Suprapubic skin (tissue), 4 donors: ENCODE measurements at places on chromosomes 5 and 9. TPM values are rescaled to one million over a fixed set of nuclear protein-coding genes. Genes with fewer than 3 reads are reported as not detected.

Gene EQTN
- total RNA-seq = 0.97 TPM

DNA sequence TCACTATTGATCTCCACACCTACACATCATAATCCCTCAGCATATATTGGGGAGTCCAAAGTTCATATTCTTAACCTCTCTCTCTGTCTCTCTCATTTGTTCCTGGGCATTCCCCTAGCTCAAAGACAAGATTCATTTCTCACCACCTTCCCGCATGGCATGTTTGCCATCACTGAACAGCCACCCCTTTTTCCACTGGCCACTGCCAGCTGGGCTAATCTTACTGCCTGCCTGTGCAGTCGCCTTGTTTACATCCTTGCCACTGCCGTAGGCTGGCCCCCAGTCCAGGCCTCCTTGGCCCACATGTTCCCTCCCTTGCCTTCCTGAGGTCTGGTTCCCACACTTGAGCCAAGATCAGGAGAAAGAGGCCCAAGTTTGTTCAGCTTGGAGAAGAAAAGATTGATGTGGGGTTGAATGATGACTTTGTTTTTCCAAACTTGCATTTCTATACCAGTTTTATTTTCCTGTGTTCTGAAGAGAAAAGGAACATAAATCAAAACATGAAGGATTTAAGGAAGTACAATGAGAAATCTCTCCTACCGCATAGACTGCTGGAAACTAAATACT, 80.2 kb downstream of the PLAC8L1 start:
- no peak for DNase-seq

- DNase-seq = no peak
These were observed 24.4 kb downstream of the NCS1 start for GRCh38 chr9:130196643-130197042.

GRCh38 chr9:14207352-14207995, 106.5 kb downstream of the NFIB start:
- no peak for DNase-seq

Gene GTF3C5
- 103 TPM for total RNA-seq

Gene ARHGEF37
- total RNA-seq = 62.1 TPM

Gene CYFIP2
- 16.7 TPM for total RNA-seq

DNA sequence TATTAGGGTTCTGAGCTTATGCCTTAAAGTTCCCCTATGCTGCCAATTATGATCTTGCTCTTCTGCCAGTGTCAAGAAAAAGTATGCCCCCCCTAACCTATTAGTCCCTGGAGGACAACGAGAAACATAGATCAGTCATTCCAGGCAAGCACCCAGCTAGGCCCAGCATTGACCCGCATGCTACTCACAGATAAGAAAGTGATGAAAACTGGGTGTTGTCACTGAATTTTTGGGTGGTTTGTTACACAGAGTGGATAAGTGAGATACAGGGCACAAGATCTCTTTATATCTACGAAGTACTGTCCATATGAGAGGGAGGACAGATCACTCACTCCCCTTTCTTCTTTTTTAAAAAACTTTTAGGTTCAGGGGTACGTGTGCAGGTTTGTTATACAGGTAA, 6.4 kb upstream of the TEX48 start:
- DNase-seq = no peak

Gene SEMA4D
- total RNA-seq = 50.1 TPM

Gene ARL14EPL
- not detected for total RNA-seq

DNA sequence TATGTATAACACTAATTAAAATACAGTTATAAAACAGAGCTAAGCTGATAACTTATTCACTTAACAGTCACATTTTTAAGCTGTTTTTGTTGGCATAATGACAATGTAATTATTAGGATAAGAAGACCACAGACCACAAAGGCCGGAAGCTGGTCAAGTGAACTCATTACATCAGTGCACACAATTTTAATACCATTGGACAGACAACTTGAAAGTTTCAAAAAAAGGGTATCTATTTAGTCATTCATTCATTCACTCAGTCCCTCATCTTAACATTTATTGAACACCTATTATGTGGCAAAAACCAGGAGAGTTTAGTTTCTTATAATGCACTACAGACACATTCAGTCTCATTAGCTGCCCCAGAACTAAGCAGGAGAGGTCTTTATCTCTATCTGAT, 11.6 kb downstream of the ERP44 start:
- no peak for DNase-seq

Gene SPATA31A1
- not detected for total RNA-seq

- no peak for DNase-seq
These were observed 10.3 kb upstream of the SLC6A18 start for GRCh38 chr5:1214936-1215220.

DNA sequence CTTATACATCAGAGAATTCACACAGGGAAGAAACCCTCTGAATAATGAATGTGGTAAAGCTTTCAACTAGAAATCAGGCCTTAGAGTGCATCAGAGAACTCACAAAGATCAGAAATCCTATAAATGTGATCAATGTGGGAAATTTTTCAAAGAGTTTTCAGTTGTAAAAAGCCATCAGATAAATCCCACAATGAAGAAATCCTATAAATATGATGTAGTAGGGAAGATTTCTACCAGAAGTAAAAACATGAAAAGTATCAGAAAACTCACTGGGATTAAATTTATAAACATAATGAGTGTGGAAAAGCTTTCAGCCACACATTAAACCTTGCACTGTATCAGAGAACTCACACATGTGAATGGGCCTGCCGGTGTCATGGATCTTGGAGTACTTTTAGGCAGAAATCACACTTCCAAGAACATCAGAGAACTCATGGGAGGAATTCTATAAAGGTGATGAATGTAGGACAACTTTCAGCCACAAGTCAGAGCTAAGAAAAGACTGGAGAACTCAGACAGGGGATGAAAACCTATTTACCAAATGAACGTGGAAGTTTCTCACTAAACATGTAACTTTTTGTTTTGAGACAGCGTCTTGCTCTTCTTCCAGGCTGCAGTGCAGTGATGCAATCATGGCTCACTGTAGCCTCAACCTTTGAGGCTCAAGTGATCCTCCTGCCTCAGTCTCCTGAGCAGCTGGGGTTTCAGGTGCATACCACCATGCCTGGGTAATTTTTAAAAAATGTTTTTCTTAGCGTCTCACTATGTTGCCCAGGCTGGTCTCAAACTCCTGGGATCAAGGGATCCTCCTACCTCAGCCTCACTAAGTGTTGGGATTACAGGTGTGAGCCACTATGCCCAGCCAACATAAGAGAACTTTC, 39.5 kb downstream of the ZNF510 start:
- DNase-seq = no peak

DNA sequence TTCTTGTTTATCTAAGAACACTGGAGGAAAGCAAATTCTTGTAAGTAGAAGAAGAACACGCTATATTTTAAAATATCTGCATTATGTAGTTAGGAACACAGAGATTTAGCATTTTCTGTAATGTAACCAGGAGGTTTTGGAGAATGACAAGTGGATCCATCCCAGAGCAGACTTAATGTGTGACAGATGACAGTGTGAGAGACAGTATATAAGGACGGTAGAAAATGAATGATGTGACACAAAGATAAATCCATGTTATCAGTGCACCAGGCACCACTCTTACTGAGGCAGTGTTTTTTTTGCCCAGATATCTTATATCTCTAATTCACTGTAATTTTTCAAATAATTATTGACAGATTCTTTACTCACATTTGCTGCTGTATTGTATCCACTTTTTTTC, 239.0 kb upstream of the KCNN2 start:
- no peak for DNase-seq

GRCh38 chr5:141781910-141782309, 96.3 kb downstream of the PCDH1 start:
- no peak for DNase-seq

GRCh38 chr5:10578869-10579268, 15.0 kb downstream of the ANKRD33B start:
- DNase-seq = no peak

- DNase-seq = no peak
These were observed 91.6 kb upstream of the TAF11L2 start for GRCh38 chr5:17406423-17406838.

- no peak for DNase-seq
These were observed 817.1 kb downstream of the TLR4 start for GRCh38 chr9:118521261-118521660.

Gene C5orf58
- total RNA-seq = not detected

Gene C9orf40
- total RNA-seq = 2.0 TPM

Gene SPRY4
- 4.6 TPM for total RNA-seq

Gene ADRA1B
- total RNA-seq = not detected

Gene ZSWIM6
- 12.2 TPM for total RNA-seq

DNA sequence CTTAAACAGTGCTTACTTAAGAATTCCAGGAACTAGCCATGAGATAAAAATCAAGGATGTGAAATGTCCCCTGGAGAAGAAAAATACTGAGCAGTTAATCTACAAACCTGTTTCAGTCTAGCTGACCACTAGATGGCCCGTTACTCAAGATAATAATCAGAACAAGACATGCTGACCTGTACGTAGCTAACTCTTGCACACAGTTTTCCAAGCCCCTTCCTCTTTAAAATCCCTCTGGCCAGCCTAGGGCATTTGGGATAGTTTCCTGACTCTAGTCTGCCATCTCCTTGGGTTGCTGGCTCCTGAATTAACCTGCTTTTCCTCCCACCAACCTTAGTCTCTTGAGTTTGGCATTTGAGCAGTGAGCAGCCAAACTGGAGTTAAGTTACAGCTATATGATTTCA, 59.2 kb upstream of the TRAF1 start:
- DNase-seq = no peak

DNA sequence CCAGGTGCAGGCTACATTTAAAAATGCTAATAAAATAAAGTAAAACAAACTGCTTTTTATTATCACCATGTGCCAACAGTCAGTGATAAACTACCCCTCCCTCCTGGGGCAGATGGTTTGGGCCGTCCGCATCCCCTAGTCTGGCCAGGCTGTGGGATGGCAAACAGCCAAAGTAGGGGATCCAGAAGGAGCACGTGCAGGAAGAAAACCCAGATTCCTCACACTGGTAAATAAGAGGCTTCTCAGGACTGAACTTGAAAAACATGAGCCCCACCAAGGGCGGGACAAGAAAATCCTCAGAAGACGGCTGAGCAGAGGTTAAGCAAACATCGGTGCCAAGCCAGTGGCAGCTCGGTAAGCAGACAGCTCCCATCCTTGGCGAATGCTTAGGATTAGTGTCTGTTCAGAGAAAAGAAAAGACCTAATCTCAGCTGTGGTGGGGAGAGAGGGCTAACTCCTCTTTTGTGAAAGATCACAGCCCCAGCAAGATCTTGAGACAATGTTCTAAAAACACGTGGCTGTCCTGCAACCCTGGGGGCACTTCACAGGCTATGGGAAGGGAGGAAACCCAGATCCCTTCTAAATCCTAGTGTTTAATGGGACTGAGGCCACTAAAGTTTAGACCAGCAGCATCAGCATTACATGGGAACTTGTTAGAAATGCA, 46.5 kb upstream of the GDNF start:
- DNase-seq = no peak

Gene PDGFRB
- total RNA-seq = 44.3 TPM

GRCh38 chr5:75055727-75056144, 3.4 kb upstream of the GCNT4 start:
- no peak for DNase-seq

- DNase-seq = no peak
These were observed 631.1 kb downstream of the ACTL7B start for GRCh38 chr9:108224716-108225115.

DNA sequence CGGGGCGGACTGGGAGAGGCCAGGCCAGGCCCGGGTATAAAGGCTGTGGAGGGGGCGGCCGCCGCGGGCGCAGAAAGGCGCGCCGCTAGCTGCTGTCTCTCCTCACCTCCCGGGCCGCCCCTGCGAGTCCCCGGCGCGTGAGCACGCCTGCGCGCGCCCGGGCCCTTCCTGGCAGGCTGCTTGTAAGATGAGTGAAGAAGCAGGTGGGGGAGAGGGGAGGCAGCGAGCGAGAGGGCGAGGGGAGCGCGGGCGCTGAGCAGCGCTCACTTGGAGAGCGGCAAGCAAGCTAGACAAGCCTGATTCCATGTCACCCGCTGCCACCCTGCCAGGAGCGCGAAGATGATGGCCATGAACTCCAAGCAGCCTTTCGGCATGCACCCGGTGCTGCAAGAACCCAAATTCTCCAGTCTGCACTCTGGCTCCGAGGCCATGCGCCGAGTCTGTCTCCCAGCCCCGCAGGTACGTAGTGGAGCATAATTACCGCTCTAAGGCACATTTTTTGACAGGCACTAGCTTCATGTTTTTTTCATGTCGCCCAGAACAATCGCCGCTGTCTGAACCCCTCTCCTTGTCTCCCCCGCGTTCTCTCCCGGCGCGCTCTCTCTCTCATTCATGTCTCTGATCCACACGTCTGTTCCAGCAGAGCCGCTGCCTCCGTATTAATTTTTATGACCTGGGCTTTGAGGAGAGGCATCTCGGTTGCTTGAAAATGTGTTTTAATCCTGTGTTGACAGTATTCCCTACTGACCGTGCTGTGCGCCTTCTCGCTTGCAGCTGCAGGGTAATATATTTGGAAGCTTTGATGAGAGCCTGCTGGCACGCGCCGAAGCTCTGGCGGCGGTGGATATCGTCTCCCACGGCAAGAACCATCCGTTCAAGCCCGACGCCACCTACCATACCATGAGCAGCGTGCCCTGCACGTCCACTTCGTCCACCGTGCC, at the start of gene POU4F3:
POU4F3 (plus strand) TSS at position 66 of the 941 bp plus-strand sequence; CDS start at position 340, 274 bp downstream.
- DNase-seq = no peak

Gene SEC16A
- total RNA-seq = 72.7 TPM

Gene TMEM174
- not detected for total RNA-seq

DNA sequence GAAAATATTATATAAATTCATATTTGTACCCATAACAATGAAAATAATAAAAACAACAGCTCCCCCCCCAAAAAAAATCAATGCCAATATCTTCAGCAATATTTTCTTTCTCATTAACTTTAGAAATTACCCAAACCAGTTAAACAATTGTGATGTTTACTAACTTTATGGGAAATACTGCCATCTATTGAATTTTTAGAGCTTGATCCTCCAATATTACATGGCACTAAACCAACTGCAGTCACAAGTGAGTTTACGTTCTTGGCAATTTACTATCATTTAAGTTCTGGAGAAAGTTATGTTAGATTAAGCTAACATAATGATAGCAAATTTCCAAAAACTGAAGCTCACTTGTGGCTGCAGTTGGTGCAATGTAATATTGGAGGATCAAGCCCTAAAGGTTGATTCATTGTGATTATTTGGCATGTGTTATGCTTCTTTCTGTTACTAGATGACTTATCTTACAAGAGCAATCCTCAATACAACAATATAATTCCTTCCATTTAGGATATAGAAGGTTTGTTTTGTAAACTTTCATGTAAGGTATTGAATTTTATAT, 379.5 kb downstream of the CDH18 start:
- DNase-seq = no peak

Gene NTNG2
- 0.39 TPM for total RNA-seq

DNA sequence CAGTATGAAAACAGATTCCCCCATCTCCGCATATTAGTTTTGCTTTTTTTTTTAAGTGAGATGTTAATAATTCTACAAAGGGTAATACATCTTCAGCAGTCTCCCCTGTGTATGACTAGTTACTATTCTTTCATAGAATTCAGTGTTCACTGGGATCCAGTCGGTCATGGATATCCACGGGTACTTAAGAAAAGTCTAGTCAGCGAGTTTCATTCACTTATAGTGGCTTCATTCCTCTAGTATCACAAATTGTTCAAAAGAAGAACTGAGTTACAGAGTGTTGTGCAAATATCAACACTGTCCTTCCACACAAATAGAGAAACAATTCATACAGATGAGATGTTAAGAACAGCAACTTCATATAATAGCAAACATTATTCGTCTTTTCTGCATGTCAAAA, 35.7 kb downstream of the BNC2 start:
- DNase-seq = no peak

Gene KIF24
- 1.4 TPM for total RNA-seq
